HL-60 (cell line): ENCODE measurements at places on chromosomes 11 and 22.

- no peak for DNase-seq
These were observed 22.8 kb downstream of the BRSK2 start for GRCh38 chr11:1412377-1413095.

DNA sequence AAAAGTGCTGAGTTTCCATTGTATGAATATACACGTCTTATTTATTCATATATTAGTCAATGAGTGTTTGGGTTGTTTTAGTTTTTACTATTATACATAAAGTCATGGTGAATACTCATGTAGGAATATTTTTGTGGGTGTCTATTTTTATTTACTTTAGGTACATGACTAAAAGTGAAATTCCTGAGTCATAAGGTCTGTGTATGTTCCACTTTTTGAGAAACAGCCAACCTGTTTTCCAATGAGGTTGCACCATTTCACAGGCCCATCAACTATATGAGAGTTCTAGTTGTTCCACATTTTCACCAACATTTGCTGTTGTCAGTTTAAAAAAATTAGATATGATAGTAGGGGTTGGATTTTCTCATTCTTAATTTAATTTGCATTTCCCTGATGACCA, 6.6 kb upstream of the OR6X1 start:
- DNase-seq, result no peak

- no peak for DNase-seq
These were observed 107.8 kb downstream of the LARGE1 start for GRCh38 chr22:33812360-33812977.

DNA sequence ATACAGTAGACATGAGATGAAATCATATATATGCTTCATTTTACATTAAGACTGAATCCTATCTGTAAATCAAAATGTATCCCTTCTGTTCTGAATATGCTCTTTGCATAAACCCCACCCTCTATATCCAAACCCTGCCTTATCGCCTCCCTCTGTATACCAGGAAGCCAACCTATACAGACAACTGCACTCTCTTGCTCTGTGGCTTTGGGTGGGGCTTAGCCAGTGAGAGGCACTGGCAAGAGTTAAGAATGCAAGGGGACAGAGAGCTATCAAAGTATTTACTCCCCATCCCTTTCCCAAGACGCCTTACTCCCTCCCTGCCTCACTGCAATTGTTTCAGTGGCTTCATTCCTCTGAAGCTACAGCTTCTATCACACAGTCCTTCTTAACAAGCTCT, 309.8 kb downstream of the TTC28 start:
- DNase-seq, result no peak

DNA sequence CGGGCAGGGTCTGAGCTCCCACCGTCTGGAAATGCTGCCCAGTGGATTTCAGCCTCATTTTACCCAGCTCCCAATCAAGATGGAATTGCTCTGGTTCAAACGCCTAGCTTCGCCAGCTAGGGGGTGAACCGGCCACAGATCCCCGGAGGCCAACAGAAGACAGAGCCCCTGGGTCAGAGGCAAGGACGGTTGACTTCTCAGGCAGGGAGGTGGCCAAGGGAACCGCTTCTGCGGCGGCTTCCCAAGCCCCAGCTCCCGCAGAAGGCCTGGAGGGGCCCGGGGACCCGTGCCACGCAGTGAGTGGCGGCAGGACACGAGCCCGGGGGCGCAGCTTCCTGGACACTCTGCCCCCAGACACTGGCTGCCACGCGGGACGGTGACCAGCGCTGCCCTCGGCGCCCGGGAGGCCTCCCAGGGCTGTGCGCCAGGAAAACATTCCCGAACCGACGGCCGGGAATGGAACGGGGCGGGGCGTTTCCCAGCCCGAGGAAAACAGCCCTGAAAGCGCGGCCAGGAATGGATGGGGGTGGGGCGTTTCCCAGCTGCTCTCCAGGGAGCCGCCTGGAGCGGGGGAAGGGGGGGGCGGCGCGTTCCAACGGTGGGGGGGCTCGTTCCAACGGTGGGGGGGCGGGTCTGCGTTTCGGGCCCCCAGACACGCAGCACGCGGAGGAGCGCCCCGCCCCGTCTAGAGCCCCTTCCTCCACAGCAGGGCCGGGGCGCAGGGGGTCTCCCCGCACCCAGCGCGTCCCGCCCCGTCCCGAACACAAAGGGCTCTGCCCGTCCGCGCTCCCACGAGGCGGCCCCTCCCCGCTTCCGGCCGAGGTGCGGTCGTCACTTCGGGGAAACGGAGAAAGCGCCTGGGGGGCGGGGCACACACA, 13.5 kb upstream of the B4GALNT4 start:
- no peak for DNase-seq

GRCh38 chr11:112689851-112690250, 271.4 kb upstream of the NCAM1 start:
- no peak for DNase-seq

DNA sequence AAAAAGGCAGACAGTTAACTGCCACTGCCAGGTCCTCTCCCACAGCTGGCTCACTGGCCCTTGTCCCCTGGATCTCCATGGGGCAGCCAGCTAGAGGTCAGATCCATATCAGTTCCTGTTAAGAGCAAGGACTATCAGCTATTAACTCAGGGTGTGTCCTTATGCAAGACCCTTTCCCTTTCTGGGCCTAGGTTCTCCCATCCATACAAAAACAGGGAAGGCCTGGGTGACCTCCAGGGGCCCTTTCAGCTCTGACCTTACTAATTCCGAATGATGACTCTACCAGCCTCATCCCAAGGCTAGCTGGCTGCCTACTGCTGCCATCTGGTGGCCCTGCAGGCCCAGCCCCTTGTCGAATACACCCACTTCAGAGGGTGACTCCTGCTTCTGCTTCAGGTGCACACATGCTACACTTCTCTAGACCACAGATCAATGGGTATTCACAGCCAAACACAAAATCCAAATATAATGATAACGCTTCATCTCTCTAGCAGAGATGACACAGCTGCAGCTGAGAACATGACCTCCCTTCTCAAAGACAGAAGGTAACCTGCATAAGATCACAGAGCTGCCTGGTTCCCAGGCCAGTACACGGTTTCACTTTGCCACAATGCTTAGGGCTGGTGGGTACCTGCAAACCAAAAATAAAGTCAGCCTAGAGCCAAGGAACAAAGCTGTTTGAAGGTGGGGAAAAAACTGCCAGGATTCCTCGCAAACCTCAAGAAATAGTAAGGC, 34.1 kb downstream of the SERGEF start:
- DNase-seq, result peak; percentile 50

DNA sequence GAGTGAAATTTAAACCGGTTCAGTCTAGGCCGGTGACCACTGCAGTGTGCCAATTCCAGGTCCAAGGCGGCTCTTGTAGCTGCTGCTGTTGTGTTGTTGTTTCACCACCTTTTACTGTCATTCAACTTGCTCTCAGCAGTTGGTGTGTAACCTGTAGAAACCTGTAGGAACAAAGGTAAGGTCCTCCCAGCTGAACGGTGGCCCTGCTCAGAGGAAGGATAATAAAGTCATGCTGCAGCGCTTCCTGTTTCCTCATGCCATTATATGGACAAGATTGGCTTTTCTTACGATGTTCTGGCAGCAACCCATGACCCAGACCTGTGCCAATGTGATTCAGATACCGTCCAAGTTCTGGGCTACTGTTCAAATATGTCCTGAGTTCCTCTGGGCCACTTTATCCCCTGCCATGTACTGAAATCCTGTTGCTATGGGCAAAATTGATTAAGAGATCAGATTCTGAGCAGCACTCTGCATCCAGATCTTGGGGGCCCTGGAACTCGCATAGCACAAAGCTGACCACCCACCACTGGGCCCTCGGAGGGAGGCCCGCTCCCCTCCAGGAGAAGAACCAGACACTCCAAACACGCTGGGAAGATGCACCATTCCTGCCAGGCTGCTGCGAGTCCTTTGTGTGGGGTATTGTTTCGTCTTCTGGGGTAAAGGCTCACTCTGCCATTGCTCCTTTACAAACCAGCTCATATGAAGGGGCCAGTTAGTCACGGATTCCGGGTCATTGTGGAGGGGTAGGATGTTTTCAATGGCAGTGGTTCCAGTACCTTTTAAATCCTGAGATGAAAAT, 13.2 kb downstream of the FAM181B start:
- DNase-seq, result no peak

DNA sequence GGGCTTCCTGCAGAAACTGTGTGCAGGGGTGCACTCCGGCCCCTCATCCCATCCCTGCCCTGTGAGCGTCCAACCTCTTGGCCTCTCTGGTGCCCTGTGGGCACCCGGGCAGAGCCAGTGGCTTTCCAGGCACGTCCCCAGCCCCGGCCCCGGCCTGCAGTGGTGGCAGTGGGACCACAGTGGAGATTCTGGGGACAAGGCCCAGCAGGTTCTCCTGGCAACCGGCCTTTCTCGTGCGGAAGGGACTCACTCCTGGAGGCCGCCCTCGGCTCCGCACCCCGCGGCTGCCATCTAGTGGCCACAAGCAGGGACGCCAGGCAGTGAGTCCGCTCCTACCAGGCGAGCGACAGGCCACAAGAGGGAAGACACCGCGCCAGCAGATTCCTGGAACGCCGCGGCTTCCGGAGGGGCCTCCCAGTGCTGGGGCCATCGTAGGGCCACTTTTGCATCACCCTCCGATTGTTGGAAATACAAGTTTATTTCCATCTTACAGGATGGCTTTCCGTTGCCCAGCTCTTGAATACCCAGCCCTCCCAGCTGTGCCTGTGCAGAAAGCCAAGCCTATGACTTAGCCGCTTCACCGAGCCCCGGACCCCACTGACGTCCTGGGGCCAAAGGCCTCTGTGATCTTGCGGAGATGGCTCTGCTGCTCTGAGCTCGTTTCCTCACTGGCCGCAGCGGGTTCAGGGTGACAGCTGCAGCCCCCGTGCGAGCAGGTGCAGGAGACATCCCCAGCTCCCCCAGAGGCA, 357.3 kb downstream of the CTTN start:
- peak; percentile 66 for DNase-seq

DNA sequence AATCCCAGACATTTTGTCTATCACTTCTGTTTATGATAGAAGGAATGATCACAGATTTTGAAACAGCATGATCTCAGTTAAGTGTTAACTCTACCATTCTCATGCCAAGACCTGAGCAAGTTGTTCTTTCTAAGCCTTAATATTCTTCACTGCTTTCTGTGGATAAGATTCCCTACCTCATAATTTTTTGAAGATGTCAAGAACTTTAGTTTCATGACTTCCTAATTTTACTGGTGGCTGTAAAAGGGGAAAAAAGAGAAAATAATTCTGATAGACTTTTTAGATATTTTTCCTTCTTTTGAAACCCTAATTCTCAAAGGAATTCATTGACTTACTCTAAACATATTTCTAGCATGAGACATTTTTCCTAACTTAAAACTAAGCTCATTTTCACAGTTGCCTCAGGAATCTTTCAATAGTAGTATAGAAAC, 520.0 kb upstream of the LUZP2 start:
- no peak for DNase-seq

- DNase-seq, result no peak
These were observed 192.6 kb downstream of the CASP12 start for GRCh38 chr11:104705490-104706190.

GRCh38 chr11:75432911-75433321, at the start of gene KLHL35:
Gene KLHL35, minus strand, starts transcription at chr11:75433203. Its CDS starts 2,574 bp downstream, at chr11:75430629.
- no peak for DNase-seq

GRCh38 chr11:121553806-121554205, 101.0 kb upstream of the SORL1-AS1 start:
- DNase-seq, result no peak

DNA sequence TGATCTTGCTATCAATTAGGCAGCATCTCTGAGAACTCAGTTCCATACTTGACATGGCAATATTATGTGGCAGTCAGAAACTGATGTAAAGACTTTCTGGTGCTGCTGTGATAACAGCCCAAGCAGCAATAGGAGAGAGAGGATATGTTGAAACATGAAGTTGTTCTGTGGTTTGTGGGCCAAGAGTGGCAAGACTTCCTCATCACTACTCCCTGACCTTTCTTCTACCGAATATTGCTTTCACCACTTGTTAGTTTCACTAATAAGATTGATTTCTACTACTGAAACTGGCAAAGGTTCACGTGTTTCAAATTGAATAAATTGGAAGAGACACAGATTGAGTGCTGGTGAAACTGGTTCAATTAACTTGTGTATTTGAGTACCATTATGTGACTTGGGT, 852.6 kb upstream of the RAG2 start:
- DNase-seq, result peak; percentile 59

- DNase-seq, result no peak
These were observed 20.5 kb downstream of the TRMU start for GRCh38 chr22:46355996-46356471.

- DNase-seq, result no peak
These were observed 89.9 kb upstream of the PRDM11 start for GRCh38 chr11:45056529-45056928.
